NCI-H748 treated with DMSO at 0.1 percent for 48 hours (cell line): ENCODE measurements at places on chromosomes 6 and 20.
A peak's percentile ranks its signal among the peaks of the same experiment; 100 is the strongest.

- no peak for DNase-seq
These were observed 1.0 kb downstream of the PCIF1 start for GRCh38 chr20:45935416-45936046.

DNA sequence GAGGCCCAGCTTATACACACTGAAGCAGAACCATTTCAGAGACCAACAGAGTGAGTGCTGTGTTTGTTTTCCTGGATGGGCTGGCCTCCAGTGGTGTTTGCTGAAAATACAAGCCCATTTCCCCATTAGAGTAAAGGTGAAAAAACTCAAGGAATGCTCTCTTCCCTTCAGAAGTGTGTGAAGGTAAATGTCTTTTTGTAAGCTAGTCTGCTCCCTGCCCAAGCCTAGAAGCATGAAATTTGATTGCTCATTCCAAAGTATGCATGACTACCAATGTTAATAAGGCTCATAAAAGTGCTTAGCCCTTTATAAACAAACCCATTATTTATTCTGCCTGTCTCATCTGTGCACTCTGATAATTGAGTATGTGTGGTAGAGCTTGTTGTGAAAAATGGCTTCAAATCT is 59.1 kb downstream of the ADGRF1 start:
- DNase-seq = peak; percentile 11

GRCh38 chr6:5190507-5190906 is 70.2 kb downstream of the LYRM4 start:
- no peak for DNase-seq

DNA sequence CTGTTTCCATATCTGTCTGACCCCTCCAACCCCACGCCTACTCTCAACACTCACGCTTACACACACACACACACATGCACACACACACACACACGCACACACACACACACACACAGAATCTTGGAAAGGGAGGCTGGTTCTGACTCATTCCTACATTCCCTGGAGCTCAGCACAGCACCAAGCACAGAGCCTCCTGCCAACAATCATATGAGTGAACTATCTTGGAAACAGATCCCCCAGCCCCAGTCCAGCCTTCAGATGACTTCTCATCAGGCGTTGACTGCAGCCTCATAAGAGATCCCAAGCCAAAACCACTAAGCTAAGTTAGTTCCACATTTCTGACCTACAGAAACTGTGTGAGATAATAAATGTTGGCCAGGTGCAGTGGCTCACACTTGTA is 14.1 kb upstream of the HCK start:
- no peak for DNase-seq

DNA sequence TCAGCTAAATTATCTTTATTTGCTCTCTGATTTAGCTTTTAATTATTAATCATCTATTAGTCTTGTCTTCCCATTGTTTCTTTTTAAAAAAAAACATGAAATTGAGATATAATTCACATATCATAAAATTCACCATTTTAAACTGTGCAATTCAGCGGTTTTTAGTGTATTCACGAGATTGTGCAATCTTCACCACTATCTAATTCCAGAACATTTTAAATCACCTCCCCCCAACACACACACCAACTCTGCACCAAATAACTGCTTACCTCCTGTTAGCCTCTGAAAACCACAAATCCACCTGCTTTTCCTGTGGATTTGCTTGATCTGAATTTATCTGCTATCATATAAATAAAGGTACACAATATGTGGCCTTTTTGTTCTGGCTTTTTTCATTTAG is 8.8 kb upstream of the ABRACL start:
- no peak for DNase-seq

GRCh38 chr6:110095101-110095500 is 84.4 kb downstream of the WASF1 start:
- DNase-seq = no peak

GRCh38 chr6:3389390-3390167 is 67.3 kb downstream of the SLC22A23 start:
- DNase-seq = no peak

DNA sequence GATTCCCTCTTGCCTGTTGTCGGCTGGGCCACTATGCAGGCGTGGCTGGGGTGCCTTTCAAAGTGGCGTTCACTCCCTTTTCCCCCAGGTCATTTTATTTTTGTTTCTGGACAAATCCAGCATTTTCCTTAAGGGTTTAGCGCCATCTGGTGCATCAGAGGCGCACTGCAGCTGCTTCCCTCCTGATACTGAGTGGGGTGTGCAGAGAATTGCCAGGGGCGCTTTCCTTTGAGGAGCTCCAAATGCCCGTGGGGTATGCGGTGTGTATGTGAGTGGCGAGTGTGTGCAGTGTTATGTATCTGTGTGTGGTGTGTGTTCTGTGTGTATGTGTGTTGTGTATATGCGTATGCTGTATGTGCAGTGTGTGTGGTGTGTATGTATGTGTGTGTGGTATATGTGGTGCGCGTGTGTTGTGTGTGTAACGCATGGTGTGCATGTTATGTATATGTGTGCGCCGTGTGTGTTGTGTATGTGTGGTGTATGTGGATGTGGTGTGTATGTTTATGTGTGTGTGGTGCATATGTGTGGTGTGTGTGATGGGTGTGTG is 100.1 kb upstream of the AGPAT4 start:
- DNase-seq = peak; percentile 37

GRCh38 chr6:152957796-152958195 is 25.0 kb downstream of the FBXO5 start:
- DNase-seq = no peak

- DNase-seq = no peak
These were observed 487 bp upstream of the KIAA1755 start for GRCh38 chr20:38261054-38261390.

DNA sequence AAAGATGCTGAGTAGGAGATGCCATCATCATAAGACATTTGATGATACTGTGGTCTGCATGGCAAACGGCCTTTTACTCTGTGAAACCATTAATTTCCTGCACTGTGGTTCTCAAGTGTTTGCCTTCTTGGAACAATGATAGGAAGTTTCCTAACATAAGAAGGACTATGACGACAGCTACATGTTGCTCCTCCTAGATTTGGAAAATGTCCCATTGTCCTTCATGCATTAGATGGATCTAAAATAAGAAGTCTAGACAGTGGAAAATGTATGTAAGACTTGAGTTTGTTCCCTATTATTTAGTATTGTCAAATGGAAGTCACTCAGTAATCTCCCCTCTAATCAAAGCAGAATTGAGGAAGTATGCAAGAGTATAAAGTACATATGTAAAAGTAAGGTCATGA is 98.5 kb upstream of the TMEM170B start:
- DNase-seq = no peak

GRCh38 chr6:72561629-72562028 is 60.2 kb upstream of the KCNQ5 start:
- no peak for DNase-seq

GRCh38 chr20:50786703-50787102 is 8.2 kb upstream of the BCAS4 start:
- no peak for DNase-seq

DNA sequence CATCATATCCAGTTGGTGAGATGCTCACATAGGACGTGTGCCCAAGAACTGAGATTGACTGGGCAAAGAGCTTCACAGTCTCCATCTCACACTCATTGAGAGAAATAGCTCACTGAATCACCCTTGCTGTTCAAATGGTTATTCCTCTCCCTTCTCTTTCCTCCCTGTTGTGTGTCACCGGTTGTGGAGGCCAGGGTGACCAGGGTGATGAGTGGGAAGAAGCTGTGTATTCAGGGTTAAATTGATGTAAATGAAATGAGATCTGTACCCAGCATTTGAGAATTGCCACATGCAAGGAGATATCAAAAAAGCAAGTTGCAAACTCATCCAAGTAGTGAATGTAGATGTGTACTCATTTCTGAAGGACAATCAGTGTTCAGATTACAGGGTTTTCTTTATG is 36.6 kb upstream of the VAPB start:
- no peak for DNase-seq

- DNase-seq = no peak
These were observed 15.4 kb downstream of the FOXC1 start for GRCh38 chr6:1624851-1625781.

DNA sequence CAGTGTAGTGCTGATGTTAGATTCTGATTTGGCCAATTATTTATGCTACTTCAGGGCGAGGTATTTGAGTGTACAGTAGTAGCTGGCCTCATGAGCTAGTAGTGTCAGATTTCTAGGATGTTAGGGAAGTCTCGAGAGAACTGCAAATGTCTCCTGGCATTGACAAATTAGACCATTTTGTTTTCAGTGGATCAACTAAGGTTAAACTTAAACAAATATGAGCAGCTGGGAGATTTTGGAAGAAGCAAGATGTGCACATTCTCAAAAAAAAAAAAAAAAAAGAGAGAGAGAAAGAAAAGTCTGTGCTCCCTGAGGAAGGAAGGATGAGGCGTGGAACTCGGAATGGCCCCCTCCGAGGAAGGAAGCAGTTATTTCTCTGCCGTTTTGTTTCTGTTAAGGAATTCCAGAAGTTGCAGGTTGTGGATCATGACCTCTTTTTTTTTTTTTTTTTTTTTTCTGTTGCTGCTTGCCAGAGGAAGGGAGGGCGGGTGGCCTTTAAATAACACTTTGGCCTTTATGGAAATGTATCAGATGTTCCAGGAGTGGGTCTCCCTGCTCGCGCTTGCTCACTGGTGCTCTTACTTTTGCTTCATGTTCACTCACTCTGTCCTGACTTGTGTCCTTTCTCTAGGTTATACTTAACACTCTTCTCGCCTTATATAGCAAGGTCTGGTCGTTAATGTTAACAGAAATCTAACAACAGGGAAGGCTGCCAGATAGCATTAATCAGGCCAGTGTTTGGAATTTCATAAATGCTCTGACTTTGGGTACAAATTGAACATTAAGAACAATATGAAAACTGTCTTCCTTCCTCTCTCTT is 124.4 kb downstream of the TCP11 start:
- DNase-seq = no peak

GRCh38 chr6:107936162-107936909 is 21.7 kb downstream of the SEC63 start:
- no peak for DNase-seq

DNA sequence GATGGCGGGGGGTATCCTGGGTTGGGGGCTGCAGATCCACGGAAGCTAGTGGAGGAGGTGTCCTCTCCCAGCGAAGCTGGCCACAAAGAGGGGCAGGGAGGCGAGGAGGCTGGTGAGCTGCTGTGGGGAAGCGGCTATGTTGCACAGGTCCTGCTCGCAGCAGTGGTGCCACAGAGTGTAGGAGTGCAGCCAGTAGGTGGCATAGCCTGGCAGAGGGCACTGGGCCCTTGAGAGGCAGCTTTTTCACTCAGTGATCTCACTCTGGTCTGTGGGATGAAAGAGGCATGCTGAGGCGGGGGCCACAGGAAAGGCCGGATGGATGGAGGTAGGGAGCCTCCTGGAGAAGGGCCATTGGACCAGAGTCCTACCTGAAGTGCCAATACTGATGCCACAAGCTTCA is 2.9 kb upstream of the LY6G6D start:
- DNase-seq = no peak

DNA sequence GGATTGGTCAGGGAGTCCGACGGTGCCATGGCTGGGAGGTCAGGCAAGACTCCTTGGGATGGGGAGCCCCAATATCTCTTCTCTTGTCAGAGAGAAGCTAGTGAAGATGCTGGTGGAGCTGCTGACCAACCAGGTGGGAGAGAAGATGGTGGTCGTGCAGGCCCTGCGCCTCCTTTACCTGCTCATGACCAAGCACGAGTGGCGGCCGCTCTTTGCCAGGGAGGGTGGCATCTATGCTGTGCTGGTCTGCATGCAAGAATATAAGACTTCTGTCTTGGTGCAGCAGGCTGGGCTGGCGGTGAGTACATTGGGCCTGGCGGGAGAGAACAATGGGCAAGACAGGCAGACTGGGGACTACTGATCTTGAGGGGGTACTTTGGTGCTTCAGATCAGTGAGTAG is 10.9 kb downstream of the CUL9 start:
- no peak for DNase-seq

DNA sequence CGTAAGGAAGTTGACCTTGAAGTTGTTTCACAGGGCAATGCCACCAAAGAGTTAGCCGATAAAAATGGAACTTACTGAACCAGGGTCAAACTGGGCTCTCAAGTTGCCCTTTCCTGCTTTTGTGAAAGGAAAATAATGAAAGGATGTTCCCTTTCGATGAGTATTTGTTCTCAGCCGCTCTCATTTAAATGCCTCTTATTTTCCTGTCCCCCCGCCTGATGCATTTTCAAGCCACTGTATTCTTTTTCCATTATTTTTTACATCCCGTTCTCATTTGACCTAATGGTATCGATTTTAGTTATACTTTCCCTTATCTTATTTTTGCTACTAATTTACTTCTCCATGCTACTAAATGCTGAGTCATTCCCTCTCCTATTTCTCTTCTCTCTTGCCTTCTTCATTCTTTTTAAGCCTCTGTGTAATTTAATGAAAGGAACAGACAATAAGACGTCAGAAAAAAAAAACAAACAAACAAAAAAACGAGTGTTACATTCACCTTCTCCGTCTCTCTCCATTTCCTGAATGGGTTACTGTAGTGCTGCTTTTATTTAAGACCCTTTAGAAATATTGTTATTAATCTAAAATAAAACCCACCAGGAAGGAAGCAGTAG is 655 bp upstream of the NDUFAF4 start:
- DNase-seq = peak; percentile 66

GRCh38 chr20:23526850-23527249 is 35.9 kb downstream of the CST8 start:
- no peak for DNase-seq

DNA sequence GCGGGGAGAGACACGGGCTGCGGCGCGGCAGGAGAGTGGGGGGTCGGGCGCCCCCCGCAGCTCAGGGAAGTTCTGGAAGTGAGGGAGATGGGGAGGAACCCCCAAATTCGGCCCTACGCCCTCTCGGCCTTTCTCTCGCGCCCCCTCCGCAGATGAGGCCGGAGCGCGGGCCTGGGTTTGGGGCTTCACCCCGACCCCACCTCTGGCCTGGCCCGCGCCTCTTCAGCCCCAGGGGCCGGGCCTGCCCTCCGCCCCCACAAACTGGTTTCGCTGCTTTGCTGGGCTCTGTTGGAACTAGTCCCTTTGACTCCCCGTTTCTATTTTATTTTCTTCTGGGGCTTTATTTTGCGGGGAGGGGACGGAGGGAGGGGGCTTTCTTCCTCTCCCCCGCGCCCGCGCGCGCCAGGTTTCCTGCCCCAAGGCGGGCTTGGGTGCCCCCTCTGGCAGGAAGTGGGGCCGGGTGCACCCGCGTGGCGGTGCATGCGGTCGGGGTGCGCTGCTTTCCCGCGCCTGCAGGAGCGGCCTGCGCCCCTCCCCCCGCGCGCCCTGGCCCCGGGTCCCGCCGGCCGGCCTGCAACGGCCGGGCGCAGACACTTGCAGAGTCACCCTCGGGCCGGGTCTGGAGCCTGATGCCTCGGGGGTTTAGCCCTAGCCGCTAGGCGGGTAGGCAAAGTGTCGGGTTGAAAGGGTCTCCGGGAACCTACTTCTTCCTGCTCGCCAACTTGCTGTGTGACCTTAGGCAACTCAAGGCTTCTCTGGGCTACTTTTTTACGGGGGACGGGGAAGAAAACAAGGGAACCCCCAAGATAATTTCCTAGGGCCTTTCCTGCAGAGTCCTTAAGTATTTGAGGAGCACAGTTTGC is 1.3 kb downstream of the HMGA1 start:
- no peak for DNase-seq

- no peak for DNase-seq
These were observed 5.9 kb downstream of the PTPRA start for GRCh38 chr20:2879146-2879545.
